ENCODE measurements at places on chromosomes 11 and 22.

DNA sequence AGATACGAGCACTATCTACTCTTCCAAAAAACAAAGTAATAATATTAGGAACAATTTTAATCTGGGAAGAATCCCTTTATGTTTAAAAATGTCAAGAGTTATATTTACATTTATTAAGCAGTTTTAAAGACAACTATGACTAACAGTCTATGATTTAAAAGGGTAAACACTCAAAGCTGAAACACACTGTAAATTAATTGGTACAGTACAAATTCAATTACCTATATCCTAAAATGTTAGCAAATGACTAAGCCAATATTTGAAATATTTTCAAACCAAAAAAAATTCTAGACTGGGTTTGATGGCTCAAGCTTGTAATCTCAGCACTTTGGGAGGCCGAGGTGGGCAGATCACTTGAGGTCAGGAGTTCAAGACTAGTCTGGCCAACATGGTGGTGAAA, 36.0 kb upstream of the CHRNA10 start:
- DNase-seq = no peak

GRCh38 chr11:128694618-128695481, 978 bp downstream of the FLI1 start:
- no peak for DNase-seq

GRCh38 chr11:13294771-13295579, 17.4 kb downstream of the BMAL1 start:
- no peak for DNase-seq

DNA sequence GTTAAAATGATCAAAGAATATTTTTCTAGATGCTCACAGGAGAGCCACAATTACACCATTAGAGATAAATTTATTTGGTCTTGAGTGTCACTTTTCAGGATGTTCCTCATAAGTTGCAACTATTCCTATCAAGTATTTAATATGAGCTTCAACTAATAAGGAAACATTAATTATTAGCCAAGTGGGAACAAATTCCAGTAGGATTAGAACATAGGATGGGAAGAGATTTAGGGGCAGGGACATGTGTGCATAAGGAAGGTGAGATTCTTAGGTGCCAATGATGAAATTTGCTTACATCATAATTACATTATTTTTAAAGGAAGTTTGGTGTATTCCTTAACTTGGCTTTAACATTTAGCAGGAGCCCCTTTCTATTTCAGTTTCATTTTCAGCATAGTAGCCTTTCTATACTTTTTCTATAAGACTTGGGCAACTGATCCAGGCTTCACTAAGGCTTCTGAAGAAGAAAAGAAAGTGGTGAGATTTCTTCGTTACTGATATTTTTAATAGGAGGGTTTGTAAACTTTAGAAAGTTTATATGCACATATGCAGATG, 38.8 kb downstream of the CSRP3 start:
- DNase-seq = no peak

DNA sequence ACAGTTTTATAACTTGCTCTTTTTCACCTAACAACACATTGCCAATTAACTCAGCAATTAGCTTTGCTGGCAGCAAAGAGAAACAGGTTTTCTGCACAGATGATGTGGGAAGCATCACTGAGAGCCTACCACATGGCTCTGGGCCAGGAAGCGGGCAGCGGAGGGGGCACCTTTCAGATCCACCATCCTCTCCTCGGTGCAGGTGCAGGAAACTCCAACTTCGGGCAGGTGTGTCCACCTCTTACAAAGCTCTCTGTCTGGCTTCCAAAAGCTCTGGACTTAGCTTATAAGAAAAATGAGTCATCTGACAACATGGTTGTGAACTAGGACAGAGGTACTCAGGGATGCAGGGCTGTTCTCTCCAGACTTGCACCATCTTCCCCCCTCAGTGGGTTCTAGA, 77.0 kb downstream of the RPS6KA4 start:
- DNase-seq = no peak

DNA sequence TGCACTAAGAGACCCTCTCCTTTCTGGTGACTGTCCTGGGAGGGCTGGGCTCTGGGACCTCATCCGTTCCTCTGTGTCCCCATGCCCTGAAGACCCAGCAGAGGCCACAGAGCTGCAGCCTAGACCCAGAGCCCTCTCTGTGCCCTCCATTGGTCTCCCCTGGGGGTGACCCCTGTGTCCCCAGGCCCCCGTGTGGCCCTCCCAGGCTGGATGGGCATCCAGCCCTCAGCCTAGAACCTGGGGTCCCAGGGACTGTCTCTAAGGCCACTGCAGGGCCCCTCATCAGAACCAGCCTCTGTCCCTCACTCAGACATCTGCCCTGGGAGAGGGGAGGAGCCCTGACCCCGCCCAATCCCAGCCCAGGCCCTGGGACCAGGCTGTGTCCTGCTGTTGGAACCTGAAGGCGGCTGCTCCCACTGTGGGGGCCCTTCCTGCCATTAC, 5.7 kb downstream of the IGLL1 start:
- DNase-seq = no peak

DNA sequence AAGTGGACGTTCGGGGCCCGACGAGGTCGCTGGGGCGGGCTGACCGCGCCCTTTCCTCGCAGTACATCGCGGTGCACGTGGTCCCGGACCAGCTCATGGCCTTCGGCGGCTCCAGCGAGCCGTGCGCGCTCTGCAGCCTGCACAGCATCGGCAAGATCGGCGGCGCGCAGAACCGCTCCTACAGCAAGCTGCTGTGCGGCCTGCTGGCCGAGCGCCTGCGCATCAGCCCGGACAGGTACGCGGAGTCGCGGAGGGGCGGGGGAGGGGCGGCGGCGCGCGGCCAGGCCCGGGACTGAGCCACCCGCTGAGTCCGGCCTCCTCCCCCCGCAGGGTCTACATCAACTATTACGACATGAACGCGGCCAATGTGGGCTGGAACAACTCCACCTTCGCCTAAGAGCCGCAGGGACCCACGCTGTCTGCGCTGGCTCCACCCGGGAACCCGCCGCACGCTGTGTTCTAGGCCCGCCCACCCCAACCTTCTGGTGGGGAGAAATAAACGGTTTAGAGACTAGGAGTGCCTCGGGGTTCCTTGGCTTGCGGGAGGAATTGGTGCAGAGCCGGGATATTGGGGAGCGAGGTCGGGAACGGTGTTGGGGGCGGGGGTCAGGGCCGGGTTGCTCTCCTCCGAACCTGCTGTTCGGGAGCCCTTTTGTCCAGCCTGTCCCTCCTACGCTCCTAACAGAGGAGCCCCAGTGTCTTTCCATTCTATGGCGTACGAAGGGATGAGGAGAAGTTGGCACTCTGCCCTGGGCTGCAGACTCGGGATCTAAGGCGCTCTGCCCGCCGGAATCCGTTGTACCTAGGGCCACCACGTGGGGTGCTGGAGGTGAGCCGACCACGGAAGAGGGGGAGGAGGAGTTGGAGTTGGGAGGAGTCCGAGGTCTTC, 771 bp downstream of the MIF start:
- peak; percentile 63 for DNase-seq

DNA sequence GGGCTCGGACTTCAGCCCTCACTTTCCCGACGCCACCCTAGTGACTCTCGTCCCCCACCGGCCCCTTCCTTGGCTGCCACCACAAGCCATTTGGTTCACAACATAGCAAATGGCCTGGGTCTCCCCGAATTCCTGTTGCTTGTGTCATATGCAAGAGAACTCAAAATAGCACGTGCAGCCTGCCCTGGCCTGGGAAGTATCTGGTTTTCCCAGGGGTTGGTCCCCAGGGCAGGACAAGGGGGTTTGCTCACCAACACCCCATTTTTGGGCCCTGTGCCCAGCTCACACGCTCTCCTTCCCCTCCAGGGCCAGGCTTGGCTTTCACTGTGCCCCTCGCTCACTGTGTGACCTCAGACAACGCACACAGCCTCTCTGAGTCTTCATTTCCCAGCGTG, 12.8 kb upstream of the TPCN2 start:
- no peak for DNase-seq

DNA sequence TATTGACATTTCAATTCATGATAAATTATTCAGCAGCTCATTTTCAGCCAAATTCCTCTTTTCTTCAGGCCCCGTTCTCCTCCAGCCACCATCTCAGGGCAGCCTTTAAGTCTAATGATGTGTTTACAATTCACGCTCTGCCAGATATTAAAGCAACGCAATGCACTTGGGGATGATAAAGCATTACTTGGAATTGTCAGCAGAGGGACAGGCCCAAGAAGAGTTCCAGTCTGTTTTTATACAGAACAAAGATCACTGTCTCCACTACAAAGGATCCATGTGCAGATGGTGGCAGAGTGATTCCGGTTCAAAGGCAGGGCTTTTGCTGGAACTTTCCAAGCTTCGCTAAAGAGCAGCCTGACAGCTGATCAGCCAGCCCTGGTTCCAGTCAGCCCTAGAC, 13.6 kb upstream of the GALNT18 start:
- no peak for DNase-seq

DNA sequence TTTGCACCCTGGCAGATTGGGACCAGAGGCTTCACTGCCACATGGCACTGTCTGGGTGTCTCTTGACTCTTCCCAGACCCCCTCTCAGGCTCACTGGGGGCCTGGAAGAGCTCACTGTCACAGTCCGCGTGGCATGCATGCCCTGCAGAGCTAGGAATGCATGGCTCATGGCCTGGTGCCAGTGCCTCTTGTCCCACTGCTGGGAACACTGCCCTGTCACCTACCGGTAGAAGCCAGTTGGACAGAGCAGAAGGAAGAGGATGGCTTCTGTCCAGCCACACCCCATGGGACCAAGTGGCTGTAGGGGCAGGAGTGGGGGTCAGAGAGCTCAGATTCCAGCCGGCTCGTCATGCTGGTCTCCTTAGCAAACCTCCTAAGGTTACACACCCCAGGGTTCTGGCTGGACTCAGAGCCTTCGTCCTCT, 29.7 kb downstream of the MB start:
- DNase-seq = no peak

GRCh38 chr11:1773131-1773993, 9.6 kb upstream of the CTSD start:
- no peak for DNase-seq

GRCh38 chr22:35491908-35492380, 48.7 kb upstream of the RASD2 start:
- DNase-seq = no peak

GRCh38 chr11:130666781-130667251, 218.4 kb downstream of the ADAMTS15 start:
- DNase-seq = no peak

GRCh38 chr22:18103527-18104269, 6.9 kb upstream of the TUBA8 start:
- no peak for DNase-seq

- no peak for DNase-seq
Measured at GRCh38 chr22:44828193-44828592, 75.8 kb downstream of the ARHGAP8 start.

- DNase-seq = no peak
Measured at GRCh38 chr22:30261134-30261533, 5.5 kb downstream of the OSM start.

All from skin of body (tissue), 3 donors.